Thymus (tissue), 14 donors: ENCODE measurements at places on chromosomes 1 and 21.

GRCh38 chr1:2602311-2602835 lies 15.8 kb downstream of the PRXL2B start:
- DNase-seq: no peak

GRCh38 chr21:41316200-41317062 lies at the start of gene FAM3B:
FAM3B (plus strand) TSS chr21:41316801; CDS start chr21:41316880, 79 bp downstream.
- peak; percentile 69 for DNase-seq

- DNase-seq: no peak
Observed at GRCh38 chr1:214187121-214187900, 93.6 kb upstream of the SMYD2 start.

- DNase-seq: no peak
Observed at GRCh38 chr1:3372317-3372716, 82.1 kb upstream of the ARHGEF16 start.
